ENCODE measurements at places on chromosomes 12 and 14.

DNA sequence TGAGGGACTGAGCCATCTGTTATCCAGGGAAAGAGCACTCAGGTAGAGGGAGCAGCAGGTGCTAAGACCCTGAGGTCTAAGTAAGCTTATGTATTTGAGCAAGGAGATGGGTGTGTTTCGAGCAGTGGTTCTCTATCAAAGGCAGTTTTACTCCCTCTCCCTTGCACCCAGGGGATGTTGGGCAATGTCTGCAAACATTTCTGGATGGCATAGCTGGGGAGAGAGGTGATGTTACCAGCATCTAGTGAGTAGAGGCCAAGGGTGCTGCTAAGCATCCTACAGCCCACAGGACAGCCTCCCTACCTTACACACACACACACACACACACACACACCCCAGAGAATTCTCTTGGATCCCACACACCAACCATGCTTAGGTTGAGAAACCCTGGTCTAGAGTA lies 221.0 kb upstream of the PWP1 start:
- no peak for DNase-seq

- DNase-seq = no peak
These were observed 3.5 kb upstream of the RNASE4 start for GRCh38 chr14:20680843-20681347.

GRCh38 chr14:76613616-76614015 lies 147.7 kb upstream of the VASH1 start:
- DNase-seq = no peak

- DNase-seq = no peak
These were observed 112.5 kb downstream of the ETV6 start for GRCh38 chr12:11761869-11762567.

- DNase-seq = no peak
These were observed 12.4 kb downstream of the HDAC7 start for GRCh38 chr12:47807338-47807737.
